ENCODE measurements at places on chromosomes 1 and 21.

DNA sequence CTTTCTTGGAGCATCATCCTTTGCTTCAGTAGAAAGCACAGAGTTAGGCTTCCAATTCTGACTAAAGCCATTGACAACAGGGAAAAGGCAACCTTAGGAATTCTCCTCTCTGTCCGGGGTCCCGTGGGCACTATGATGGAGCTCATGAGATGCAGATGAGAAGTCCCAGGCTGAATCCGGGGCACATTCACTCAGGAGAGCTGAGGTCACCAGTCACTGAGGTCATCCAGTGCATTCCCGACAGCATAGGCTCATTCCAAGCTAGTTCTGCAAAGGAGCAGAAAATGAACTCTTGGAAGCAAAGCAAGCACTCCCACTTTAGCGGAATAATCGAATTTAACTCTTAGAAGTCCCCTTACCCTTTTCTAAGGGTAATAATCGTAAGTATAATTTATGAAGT lies 6.8 kb downstream of the CR1 start:
- H3K27me3 ChIP-seq, result no peaks in the 10 kb centered on the region
- no peak overlapping the region for H3K27ac ChIP-seq
- peaks cover 10% of the 10 kb centered on the region for H3K36me3 ChIP-seq

DNA sequence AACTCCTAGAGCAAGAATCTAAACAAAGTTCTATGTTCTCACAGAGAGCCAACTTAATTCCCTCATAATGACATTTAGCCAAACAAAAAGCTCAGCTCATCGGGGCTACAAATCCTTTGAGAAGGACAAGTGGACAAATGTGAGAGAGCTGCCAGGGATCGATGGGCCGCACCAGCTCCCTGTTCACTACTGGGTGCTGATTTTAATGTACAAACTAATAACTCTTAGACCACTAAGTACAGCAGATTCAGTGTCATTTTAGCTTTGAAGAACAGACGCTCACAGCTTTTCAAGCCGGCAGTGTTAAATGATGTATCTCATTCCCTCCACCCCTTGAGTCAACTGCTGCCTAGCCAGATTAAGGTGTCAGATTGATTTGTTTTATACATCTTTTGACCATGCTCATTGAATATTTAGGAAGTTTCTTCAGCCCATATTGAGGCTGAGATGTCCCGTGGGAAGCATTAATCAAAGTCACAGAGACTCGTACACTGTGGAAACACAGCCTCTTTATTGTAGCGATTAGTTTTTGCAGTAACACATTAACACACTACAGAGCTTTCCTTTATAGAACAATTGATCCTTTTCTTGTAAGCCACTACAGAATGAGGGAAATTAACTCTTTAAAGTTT lies 21.1 kb downstream of the PROX1 start:
- DNase-seq, result no peak
- no peaks in the 10 kb centered on the region for H3K36me3 ChIP-seq
- no peaks in the 10 kb centered on the region for H3K4me1 ChIP-seq
- H3K27ac ChIP-seq, result no peak overlapping the region
- peaks cover 3% of the 10 kb centered on the region for H3K27me3 ChIP-seq

DNA sequence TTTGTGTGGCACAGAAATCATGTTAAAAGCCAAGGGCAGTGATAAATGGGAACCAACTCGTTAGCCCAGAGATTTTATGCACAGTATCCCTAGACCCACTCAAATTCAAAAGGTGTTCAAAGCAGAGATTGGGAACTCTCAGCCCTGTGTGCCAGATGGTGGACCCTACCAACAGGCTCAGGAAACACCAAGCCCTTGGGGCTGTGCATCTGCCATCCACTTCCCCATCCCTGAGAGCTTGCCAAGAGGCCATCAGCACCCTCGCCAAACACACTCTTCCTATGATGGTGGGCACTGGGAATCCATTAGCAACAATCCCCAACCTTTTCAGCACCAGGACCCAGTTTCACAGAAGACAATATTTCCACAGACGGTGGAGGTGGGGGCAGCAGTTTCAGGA lies 194.2 kb upstream of the NFIA start:
- H3K27ac ChIP-seq, result no peak overlapping the region
- no peaks in the 10 kb centered on the region for H3K27me3 ChIP-seq
- DNase-seq, result no peak
- no peak overlapping the region for H3K4me3 ChIP-seq

- H3K4me1 ChIP-seq, result peaks cover 18% of the 10 kb centered on the region
- peaks cover 18% of the 10 kb centered on the region for H3K36me3 ChIP-seq
- H3K4me3 ChIP-seq, result no peak overlapping the region
Observed at GRCh38 chr1:220882061-220882891, 3.0 kb downstream of the HLX start.

GRCh38 chr1:32316903-32317277 lies 19.1 kb downstream of the MARCKSL1 start:
- peak overlapping the region; percentile 69 for H3K4me3 ChIP-seq
- peak overlapping the region; percentile 93 for H3K27ac ChIP-seq
- H3K27me3 ChIP-seq, result no peaks in the 10 kb centered on the region
- peaks cover 9% of the 10 kb centered on the region for H3K36me3 ChIP-seq

GRCh38 chr1:183764981-183765380 lies 39.9 kb upstream of the RGL1 start:
- no peak overlapping the region for H3K4me3 ChIP-seq
- H3K4me1 ChIP-seq, result no peaks in the 10 kb centered on the region
- no peak overlapping the region for H3K27ac ChIP-seq
- H3K27me3 ChIP-seq, result peaks cover 1% of the 10 kb centered on the region
- DNase-seq, result no peak

DNA sequence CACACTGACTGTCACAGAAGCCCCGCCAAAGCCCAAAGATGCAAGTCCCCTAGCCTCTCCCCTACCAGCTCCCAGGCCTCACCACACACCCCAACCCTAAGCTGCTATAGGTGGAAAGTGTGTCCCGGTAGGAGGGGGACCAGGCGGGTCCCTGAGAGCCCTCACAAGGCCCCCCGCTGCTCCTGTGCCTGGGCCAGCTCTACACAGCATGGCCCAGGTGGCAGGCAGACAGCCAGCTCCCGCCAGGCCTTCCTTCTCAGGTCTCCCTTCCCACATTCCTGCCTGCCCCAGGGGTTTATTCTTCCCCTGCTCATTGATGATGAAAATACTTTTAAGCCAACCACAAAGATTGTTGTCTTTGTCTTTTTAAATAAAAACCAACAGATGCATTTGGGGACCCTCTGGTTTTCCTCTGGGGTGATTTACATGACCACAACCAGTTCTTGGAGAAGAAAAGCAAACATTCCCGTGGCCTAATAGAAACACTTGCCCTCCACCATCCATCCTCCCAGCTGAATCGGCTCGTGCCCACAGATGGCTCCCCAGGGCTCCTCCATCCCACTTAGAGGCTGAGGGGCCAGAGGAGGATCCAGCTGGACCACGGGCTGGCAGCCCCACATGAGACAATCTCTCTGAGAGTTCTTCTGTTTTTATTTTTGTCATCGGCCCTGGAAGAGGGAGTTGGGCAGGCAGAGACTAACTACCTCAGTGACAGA lies 93.1 kb downstream of the DMRTB1 start:
- peaks cover 6% of the 10 kb centered on the region for H3K27me3 ChIP-seq
- no peak for DNase-seq
- H3K4me1 ChIP-seq, result no peaks in the 10 kb centered on the region
- H3K4me3 ChIP-seq, result no peak overlapping the region
- H3K27ac ChIP-seq, result no peak overlapping the region

DNA sequence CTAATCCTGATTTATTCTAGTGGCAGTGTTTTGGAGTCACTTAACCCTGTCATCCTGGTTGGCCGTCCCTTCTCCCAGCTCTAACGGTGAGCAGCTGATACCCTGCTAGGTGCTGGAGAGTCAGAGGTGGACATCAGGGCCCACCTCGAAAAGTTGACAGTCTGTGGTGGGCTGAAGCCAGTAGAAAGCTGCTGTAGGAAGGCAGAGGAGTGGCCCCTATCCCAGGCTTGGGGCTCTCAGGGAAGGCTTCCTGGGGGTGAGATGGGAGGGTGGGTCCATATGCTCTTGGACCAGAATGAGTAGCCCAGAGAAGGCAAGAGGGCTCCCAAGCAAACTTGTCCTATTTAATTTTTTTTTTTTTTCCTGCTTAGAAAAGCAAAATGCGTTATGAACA lies 475 bp upstream of the RPL5 start:
- DNase-seq, result no peak
- no peak overlapping the region for H3K27ac ChIP-seq
- H3K4me1 ChIP-seq, result peaks cover 30% of the 10 kb centered on the region
- H3K36me3 ChIP-seq, result peaks cover 22% of the 10 kb centered on the region
- H3K4me3 ChIP-seq, result peak overlapping the region; percentile 95

- no peak overlapping the region for H3K27ac ChIP-seq
- no peak for DNase-seq
- H3K4me3 ChIP-seq, result no peak overlapping the region
- H3K36me3 ChIP-seq, result peaks cover 35% of the 10 kb centered on the region
- H3K27me3 ChIP-seq, result no peaks in the 10 kb centered on the region
- no peaks in the 10 kb centered on the region for H3K4me1 ChIP-seq
Observed at GRCh38 chr1:160227034-160227433, 21.9 kb downstream of the PEA15 start.

- H3K4me3 ChIP-seq, result no peak overlapping the region
- peaks cover 77% of the 10 kb centered on the region for H3K36me3 ChIP-seq
- no peaks in the 10 kb centered on the region for H3K27me3 ChIP-seq
- H3K4me1 ChIP-seq, result peaks cover 5% of the 10 kb centered on the region
- no peak for DNase-seq
- no peak overlapping the region for H3K27ac ChIP-seq
Observed at GRCh38 chr21:46651121-46651520, 15.6 kb downstream of the PRMT2 start.

GRCh38 chr21:45020629-45021427 lies 53.6 kb upstream of the ADARB1 start:
- H3K27ac ChIP-seq, result no peak overlapping the region
- H3K4me1 ChIP-seq, result peaks cover 3% of the 10 kb centered on the region
- H3K36me3 ChIP-seq, result peaks cover 7% of the 10 kb centered on the region
- H3K27me3 ChIP-seq, result peaks cover 12% of the 10 kb centered on the region
- DNase-seq, result no peak

- peaks cover 11% of the 10 kb centered on the region for H3K36me3 ChIP-seq
- H3K4me1 ChIP-seq, result peaks cover 8% of the 10 kb centered on the region
- no peak for DNase-seq
- H3K27me3 ChIP-seq, result no peaks in the 10 kb centered on the region
- H3K4me3 ChIP-seq, result no peak overlapping the region
- no peak overlapping the region for H3K27ac ChIP-seq
Observed at GRCh38 chr1:246216906-246217305, 290.2 kb downstream of the SMYD3 start.

- H3K4me3 ChIP-seq, result peak overlapping the region; percentile 24
- H3K36me3 ChIP-seq, result no peaks in the 10 kb centered on the region
- no peak for DNase-seq
- H3K4me1 ChIP-seq, result peaks cover 7% of the 10 kb centered on the region
- peaks cover 8% of the 10 kb centered on the region for H3K27me3 ChIP-seq
- no peak overlapping the region for H3K27ac ChIP-seq
Observed at GRCh38 chr1:232589812-232590743, 39.9 kb downstream of the SIPA1L2 start.

GRCh38 chr21:38121888-38122720 lies 134.7 kb upstream of the KCNJ15 start:
- no peak for DNase-seq
- H3K4me1 ChIP-seq, result peaks cover 2% of the 10 kb centered on the region
- H3K36me3 ChIP-seq, result no peaks in the 10 kb centered on the region
- H3K4me3 ChIP-seq, result no peak overlapping the region
- H3K27me3 ChIP-seq, result peaks cover 2% of the 10 kb centered on the region

DNA sequence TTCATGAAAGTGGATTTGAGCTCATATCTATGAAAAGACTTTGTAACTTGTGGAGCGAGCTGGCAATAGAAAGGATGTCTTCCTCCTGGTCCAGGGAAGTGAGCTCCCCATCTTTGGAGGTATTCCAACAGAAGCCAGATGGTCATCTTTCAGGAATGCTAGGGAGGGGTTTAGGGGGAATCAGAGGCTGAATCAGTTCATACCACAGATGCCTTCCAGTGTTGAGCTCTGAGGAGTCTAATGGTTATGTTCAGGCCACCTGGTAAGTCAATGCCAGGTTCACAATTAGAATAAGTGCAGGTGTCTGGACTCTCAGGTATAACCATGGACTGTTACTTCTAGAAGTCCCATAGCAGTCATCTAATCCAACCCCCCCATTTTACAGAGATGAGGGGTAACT lies 119.1 kb downstream of the ACTL8 start:
- no peak for DNase-seq
- peaks cover 1% of the 10 kb centered on the region for H3K27me3 ChIP-seq
- H3K27ac ChIP-seq, result no peak overlapping the region
- no peak overlapping the region for H3K4me3 ChIP-seq
- H3K4me1 ChIP-seq, result no peaks in the 10 kb centered on the region

GRCh38 chr1:170691258-170691657 lies 27.3 kb downstream of the PRRX1 start:
- H3K36me3 ChIP-seq, result no peaks in the 10 kb centered on the region
- DNase-seq, result no peak
- H3K27ac ChIP-seq, result no peak overlapping the region
- no peak overlapping the region for H3K4me3 ChIP-seq

GRCh38 chr1:243605604-243606003 lies 244.4 kb downstream of the AKT3 start:
- H3K27ac ChIP-seq, result no peak overlapping the region
- no peaks in the 10 kb centered on the region for H3K27me3 ChIP-seq
- no peaks in the 10 kb centered on the region for H3K4me1 ChIP-seq
- peaks cover 42% of the 10 kb centered on the region for H3K36me3 ChIP-seq

DNA sequence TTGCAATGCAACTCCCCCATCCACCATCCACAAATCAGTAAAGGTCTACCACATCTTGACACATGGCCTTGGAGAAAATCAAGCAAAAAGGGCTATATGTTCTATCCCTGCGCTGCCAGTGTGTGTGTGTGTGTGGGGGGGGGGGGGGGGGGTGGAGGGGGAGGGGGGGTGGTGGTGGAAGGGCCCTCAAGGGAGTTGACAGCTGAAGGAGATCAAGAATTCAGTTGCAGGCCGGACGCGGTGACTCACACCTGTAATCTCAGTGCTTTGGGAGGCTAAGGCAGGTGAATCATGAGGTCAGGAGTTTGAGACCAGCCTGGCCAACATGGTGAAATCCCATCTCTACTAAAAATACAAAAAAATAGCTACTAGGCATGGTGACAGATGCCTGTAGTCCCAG lies 37.6 kb upstream of the CLIC4 start:
- H3K27me3 ChIP-seq, result peaks cover 2% of the 10 kb centered on the region
- peaks cover 2% of the 10 kb centered on the region for H3K36me3 ChIP-seq
- H3K4me3 ChIP-seq, result no peak overlapping the region
- no peak overlapping the region for H3K27ac ChIP-seq
- no peak for DNase-seq
- peaks cover 17% of the 10 kb centered on the region for H3K4me1 ChIP-seq

DNA sequence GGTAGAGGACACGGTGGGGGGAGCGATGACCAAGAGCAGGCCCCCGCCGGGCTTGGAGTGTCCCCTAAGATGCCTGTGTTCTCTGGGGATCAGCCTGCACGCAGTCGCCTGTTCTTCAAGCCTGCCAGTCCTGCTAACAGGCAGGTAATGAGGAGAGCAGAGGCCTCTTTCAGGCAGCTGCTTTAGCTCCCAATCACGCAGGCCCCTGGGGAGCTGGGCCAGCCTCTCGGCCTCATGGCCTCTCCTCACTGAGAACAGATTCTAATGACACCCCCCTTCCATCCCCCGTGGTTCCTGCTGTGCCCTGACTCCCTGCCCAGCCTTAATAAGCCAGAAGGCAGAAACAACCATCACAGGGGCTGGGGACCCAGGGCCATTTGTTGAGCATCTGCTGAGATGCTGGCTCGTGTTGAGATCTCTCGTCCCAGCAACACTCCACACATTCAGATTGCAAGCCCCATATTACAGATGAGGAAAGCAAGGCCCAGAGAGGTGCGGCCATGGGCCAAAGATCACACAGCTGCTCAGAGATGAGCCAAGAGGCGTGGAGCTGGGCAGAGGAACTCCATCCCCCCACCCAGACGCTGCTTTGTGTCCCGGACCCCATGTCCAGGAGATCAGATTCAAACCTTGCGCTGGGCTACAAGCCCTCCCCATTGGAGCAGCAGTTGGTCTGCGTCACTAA lies 71.6 kb upstream of the CASZ1 start:
- DNase-seq, result no peak
- H3K27me3 ChIP-seq, result peaks cover 33% of the 10 kb centered on the region
- no peaks in the 10 kb centered on the region for H3K36me3 ChIP-seq
- H3K4me3 ChIP-seq, result no peak overlapping the region
- no peak overlapping the region for H3K27ac ChIP-seq
- peaks cover 7% of the 10 kb centered on the region for H3K4me1 ChIP-seq
